Cardiac atrium fibroblast (primary cell): ENCODE measurements at places on chromosomes 5 and 9. TPM values are rescaled to one million over a fixed set of nuclear protein-coding genes. Genes with fewer than 3 reads are reported as not detected.

Gene FGF10
- 0.32 TPM in 1 of 2 replicates, not detected in the other for total RNA-seq

Gene SCGB3A2
- not detected in 2 replicates for total RNA-seq

Gene ANGPTL2
- total RNA-seq: 52.0 and 71.5 TPM in 2 replicates

Gene BARHL1
- total RNA-seq: not detected in 2 replicates

Gene DMRT2
- total RNA-seq: not detected in 2 replicates

Gene ENC1
- 46.2 and 99.3 TPM in 2 replicates for total RNA-seq

Gene VLDLR
- total RNA-seq: 12.8 and 15.9 TPM in 2 replicates

Gene PTGS1
- 267 and 340 TPM in 2 replicates for total RNA-seq

Gene FOXD4L4
- total RNA-seq: 0.97 TPM in 1 of 2 replicates, not detected in the other

Gene ERAP2
- total RNA-seq: 10.7 and 24.6 TPM in 2 replicates

Gene CBY3
- not detected in 2 replicates for total RNA-seq

Gene CA9
- 8.3 and 8.8 TPM in 2 replicates for total RNA-seq

Gene GALNT12
- total RNA-seq: 0.54 and 0.65 TPM in 2 replicates

Gene OLFM1
- 2.7 and 7.5 TPM in 2 replicates for total RNA-seq

Gene BRINP1
- total RNA-seq: not detected in 2 replicates

Gene SLC45A2
- not detected in 2 replicates for total RNA-seq

Gene PLAC8L1
- not detected in 2 replicates for total RNA-seq

Gene PPP3R2
- total RNA-seq: not detected in 2 replicates

Gene SPATA31C1
- not detected in 2 replicates for total RNA-seq

Gene ANKRD34B
- not detected in 2 replicates for total RNA-seq
